Fibroblast of skin of back (primary cell): ENCODE measurements at places on chromosomes 13 and 19.

DNA sequence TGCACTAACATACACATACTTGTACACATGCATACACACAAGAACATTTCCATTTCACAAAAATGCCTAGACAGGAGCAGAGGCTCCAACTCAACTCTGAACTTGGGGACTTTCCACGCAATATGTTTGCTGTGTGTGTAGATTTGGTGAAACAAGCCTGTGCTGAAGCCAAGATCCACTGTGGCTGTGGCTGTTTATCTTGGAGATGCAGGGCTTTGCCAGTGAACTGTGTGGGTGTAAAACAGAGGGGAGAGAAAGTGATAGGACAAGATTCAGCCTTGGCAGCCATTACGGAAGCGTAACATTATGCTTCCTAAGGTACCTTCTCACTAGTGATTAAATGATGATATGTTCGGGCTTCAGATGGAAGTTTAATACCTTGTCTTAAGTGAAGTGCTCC, 73.2 kb upstream of the MBNL2 start:
- no peak for DNase-seq

- DNase-seq, result no peak
These were observed 28.5 kb downstream of the FBN3 start for GRCh38 chr19:8120636-8121480.

- peak; percentile 29 for DNase-seq
These were observed 10.4 kb downstream of the ATP4B start for GRCh38 chr13:113647351-113648215.

GRCh38 chr13:100297413-100297812, 208.5 kb downstream of the PCCA start:
- DNase-seq, result no peak

DNA sequence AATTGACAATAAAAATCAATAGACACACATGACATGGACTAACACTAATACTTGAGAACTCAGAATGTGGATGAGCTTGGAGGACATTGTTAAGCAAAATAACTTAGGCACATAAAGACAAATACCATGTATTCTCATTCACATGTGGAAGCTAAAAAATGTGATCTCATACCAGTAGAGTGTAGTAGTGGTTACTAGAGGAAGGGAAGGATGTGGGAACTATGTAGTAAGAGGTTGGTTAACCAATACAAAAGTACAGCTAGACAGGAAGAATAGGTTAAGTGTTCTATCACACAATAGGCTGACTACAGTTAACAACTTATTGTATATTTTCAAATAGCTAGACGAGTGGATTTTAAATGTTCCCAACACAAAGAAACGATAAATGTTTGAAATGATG, 415.8 kb upstream of the KLF12 start:
- DNase-seq, result peak; percentile 60

DNA sequence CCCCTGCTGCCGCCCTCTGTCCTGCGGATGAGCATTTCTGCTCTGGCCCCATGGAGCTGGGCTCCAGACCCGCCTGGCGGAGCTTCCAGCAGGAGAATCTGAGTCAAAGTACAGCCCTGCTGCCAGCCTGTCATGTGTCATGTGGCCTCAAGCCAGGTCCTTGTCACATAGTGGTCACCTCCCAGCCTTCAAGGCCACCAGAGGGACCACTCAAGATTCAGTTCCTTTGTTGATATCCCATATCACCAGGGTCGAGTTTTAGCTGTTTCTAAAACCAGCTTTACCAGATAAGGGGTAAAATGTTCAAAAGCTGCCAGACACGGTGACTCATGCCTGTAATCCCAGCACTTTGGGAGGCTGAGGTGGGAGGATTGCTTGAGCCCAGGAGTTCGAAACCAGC, 13.4 kb downstream of the THOP1 start:
- peak; percentile 12 for DNase-seq

DNA sequence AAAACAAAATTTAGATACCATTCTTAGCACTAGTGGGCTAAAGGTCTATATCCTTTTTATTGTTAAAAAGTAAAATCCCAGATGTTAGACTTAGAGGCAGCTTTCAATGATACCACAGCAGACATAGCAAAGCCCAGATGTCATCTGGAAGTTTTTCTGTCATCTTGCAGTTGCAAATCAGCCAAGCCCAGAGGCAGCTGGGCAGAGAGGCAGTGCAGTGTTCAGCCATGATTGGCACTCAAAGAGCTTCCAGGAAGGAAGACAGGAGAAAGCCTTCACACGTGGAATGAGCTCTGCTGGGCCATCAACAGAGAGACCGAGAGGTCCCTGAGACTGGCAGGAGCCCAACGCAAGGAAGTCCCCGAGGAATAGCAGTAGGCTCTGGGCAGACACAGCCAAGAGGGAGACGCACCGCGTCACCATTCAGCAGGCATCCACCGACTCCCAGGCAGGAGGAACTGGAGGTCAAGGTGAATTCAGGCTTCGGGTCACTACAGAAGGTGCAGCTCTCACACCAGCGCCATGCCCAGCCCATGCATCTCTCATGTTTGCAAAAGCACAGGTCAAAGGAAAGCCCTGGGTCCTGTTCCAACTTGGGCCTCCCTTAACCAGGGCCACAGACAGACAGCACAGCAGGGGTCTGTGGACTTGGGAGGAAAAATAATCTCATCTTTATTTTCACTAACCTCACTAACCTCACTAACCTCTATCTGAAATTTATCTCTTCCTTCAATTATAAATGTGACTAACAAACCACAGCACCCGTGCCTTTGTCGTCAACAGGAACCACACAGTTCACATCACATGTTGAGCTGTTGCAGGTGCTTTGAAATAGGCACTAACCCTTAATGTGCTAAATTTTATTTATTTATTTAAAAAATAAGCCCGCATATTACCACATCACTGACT, 54.9 kb downstream of the TUBGCP3 start:
- no peak for DNase-seq

DNA sequence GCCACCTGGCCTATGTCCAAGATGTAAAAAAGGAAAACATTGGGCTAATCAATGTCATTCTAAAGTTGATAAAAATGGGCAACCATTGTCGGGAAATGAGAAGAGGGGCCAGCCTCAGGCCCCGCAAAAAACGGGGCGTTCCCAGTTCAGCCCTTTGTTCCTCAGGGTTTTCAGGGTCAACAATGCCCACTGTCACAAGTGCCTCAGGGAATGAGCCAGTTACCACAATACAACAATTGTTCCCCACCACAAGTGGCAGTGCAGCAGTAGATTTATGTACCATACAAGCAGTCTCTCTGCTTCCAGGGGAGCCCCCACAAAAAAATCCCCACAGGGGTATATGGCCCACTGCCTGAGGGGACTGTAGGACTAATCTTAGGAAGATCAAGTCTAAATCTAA, 112.5 kb downstream of the ZNF486 start:
- no peak for DNase-seq

DNA sequence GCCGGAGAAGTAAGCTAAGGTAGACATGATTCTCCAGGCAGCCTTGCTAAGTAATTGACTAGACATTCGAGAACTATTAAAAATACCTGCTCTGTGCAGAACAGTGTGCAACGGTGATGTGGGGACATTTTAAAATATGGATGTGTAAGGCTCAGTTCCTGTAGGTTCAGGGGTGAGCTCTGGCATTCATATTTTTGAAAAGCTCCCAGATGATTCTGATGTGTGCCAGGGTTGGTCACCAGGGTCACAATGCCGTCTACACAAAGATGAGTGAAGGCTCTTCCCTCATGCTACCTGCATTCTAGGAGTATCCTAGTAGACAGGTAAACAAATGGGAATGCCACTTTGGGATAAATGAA, 702 bp upstream of the EPSTI1 start:
- no peak for DNase-seq

- no peak for DNase-seq
These were observed 24.0 kb upstream of the LAIR1 start for GRCh38 chr19:54388802-54389139.

DNA sequence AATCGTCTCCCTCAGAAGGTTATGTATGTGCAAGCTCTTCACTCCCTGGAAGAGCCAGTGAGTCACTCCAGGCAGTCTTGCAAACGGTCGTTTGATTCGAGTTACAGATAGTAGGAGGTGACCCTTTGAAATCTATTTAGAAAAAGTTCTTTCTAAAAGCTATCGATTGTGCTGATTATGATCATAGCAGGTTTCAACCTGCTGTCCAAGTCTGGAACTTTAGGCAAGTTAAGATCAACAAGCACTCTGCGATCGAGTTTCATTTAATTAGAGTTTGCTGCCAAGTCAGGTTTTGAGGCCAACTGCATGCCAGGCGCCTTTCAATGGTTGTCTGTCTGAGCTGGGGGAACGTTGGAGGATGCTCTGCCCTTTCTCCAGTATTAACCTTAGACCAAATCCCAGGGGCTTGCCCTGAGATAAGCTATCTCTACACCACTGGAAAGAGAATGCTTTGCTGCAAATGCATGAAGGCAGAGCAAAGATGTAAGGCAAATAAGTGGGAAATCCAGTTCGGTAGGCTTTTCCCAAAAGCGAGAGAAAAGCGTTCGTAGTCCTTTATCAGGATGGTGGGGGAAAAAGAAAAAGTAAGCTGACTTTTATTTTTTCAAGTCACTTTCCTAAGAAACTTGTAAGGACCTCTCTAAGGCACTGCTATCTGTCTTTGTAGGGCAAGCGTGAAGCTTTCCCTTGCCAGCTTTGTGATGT, 287.5 kb downstream of the ATP8A2 start:
- DNase-seq, result no peak

- peak; percentile 29 for DNase-seq
These were observed 758 bp upstream of the CACNG7 start for GRCh38 chr19:53908106-53908934.
